Uterus (tissue), 4 donors: ENCODE measurements at places on chromosomes 13 and 19. TPM values are rescaled to one million over a fixed set of nuclear protein-coding genes. Genes with fewer than 3 reads are reported as not detected.

DNA sequence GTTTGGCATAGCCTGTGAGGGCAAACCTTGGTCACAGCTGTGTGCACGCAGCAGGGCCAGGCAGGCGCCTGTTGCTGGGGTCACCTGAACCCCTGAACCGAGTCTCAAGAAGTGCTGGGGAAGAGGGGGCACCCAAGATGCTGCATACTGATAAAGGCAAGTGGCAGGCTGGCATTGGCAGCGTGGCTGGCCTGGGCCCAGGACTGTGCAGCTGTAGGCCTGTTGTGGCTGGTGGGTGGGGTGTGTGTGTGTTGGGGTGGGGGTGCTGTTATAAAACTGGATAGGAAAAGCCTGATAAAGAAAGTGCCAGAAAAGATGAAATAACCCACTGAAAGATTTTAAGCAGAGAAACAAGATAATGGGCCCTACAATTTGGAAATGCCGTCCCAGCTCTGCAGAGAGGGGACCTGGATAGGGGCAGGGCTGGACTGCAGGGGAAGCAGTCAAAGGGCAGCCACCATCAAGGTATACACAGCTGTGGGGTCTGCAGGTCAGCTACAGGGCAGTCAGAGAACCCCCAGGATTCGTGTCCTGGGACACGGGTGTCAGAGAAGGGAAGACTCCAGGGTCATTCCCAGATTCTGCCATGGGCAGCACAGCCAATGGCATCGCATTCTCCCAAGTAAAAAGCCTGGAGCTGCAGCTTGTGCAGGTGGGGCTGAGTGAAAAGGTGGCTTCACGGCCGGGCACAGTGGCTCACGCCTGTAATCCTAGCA lies 33.2 kb downstream of the CILP2 start:
- no peak for DNase-seq

- DNase-seq: no peak
Measured at GRCh38 chr19:32688311-32688710, 3.3 kb upstream of the NUDT19 start.

GRCh38 chr19:12767666-12768065 lies 7.7 kb downstream of the HOOK2 start:
- no peak for DNase-seq

DNA sequence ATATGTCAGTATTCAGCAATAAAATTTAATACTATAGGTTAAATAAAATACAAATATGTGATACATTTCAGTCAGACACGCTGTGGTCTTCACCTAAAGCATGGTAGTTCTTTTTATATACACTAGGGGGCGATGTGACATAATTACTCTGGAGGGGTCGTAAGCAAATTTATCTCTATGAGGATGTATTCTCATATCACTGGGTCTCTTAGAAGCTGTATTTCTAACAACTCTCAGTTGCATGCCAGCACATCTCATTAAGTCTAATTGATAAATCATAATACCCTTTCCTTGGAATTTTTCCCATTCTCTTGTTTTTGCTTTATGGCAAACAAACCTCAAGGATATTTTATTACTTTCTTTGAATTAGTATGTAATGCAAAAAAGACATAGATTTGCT lies 3.9 kb upstream of the PCDH17 start:
- DNase-seq: no peak

DNA sequence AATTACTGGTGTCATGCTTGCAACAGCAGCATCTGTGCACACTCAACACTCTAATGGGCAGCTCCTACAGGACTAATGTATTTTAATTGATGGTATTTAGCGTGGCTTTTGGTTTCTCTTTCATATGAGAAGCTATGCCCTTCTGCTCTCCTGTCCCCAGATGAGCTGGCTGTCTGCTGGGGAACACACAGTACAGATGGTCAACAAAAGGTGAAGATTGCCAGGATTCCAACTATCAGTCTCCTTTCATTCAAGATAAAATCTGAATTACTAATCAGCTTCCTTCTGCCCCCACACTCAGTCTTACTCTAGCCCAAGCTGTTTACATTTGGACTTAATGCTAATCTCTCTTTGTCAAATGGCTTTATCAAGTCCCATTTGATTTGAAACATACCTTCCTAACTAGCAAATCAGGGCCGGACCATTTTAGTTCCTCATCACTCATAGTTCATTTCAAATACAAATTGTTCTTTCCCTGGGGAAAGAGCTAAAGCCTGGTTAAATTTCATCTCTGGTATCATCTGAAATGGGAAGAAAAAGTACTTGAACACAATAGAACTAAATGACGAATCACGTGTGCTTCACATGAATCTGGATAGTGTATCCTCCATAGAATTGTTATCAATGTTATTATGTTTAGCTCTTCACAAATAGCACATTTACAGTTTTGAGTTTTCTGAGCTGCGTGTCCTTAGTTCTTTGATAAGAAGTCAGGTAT lies 988.0 kb downstream of the PCDH17 start:
- no peak for DNase-seq

- no peak for DNase-seq
Measured at GRCh38 chr19:23060016-23060415, 56.8 kb upstream of the ZNF730 start.

DNA sequence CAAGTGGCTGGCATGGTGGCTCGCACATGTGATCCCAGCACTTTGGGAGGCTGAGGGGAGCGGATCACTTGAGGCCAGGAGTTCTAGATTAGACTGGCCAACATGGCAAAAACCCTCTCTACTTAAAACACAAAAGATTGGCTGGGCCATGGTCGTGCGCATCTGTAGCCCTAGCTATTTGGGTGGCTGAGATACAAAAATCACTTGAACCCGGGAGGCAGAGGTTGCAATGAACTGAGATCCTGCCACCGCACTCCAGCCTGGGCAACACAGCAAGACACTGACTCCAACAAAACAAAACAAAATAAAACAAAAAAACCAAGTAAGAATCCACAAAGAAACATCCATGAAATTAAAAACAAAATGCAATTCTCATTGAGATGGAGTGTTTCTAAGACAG lies 630.6 kb downstream of the UQCRFS1 start:
- DNase-seq: no peak

DNA sequence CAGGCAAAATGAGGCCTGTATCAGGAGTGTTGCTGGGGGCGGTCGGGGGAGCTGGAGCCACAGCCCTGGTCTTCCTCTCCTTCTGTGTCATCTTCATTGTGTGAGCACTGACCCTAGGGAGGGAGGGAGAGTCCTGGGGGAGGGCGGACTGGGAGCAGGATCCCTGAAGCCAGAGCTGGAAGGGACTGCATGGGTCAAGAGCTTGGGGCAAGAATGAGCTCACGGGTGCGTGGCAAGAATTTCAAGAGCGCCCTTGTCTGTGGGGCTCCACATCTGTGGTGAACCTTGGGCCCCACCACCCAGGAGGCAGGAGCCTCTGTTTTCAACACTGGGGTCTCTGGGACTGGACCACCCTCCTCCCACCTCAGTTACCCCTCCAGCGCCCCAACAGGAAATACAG lies 4.7 kb downstream of the SIGLEC7 start:
- DNase-seq: no peak

DNA sequence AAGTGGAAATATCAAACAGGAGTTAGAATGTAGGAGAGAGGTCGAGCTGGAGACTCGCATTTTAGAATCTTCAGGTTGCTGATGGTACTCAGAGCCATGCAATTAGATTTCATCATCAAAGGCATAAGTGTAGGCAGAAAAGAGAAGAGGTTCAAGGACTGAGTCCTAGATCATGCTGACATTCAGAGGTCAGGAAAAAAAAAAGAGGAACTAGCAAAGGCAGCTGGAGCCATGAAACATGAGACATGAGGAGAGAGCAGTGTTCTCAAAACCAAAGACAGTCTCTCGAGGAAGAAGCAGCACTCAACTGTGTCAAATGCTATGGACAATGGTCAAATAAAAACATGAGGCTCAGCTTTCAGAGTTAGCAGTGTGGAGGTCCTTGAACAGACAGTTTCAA lies 12.4 kb upstream of the TPP2 start:
- DNase-seq: no peak

DNA sequence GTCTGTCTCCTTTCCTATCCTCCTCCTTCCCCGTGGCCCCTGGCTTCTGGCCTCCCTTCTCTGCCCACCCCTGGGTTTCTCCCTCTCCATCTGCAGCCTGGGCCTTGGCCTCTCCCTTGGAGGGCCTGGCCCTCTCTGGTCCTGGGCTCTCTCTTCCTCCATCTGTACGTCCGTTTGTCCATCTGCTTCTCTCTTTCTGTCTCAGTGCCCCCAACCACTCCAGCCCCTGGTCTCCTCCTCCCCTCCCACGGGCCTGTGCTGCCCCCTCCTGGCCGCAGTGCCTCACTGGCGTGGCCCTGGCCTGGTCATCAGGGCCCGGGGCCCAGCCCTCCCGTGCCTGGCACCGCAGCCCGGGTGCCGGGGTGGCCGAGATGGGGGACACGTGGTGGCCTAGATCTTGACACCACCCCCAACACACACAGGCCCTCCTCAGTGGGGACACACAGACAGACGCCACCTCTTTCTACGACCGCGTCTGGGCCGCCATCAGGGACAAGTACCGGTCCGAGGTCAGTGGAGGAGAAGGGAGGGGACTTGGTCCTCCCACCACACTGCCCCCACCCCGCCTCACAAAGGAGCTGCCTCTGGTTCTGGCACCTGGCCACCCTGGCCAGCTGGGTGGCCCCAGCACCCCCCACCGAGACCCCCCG lies 11.3 kb downstream of the PRKCSH start:
- no peak for DNase-seq

- DNase-seq: no peak
Measured at GRCh38 chr13:33052506-33053280, 36.5 kb downstream of the KL start.

DNA sequence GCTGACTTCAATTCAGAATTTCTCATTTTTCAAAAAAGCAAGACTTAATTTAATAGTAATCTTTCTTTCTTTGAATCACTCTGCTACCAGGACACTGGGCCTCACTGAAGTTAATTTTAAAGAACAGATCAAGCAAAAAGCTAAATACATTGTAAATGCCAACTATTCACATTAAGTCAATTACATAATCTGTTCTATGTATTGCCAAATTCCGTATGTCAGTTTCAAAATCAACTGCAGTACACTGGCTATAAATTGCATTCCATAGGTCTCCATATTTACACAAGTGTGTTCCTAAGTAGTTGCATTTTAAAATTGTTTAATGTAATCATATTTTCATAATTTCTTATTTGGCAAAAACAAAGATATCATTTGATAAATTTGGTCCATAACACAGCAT lies 10.1 kb downstream of the FOXO1 start:
- DNase-seq: no peak

DNA sequence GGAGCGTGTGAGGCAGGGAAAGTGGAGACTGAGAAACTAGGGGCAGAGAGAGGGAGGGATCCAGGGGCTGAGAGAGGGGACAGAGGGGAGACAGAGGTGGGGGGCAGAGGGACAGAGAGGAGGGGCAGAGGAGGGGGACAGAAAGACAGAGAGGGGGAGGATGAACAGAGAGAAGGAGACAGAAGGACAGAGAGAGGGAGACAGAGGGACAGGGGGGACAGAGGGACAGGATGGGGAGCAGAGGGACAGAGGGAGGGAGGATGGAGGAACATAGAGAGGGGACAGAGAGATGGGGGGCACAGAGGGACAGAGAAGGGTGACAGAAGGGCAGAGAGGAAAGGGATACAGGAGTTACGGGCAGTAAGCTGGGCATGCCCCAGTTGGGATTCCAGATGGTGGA lies 14.7 kb upstream of the NANOS2 start:
- no peak for DNase-seq

The OR7A10 gene
- not detected for total RNA-seq

The ZNF491 gene
- total RNA-seq: 0.59 TPM
